Neural progenitor cell (in vitro differentiated cells): ENCODE measurements at places on chromosomes 3 and 15. TPM values are rescaled to one million over a fixed set of nuclear protein-coding genes. Genes with fewer than 3 reads are reported as not detected.

Gene FES
- total RNA-seq, result 11.7 and 14.1 TPM in 2 replicates

Gene CCR9
- not detected in 2 replicates for total RNA-seq

Gene ZNF662
- total RNA-seq, result not detected in 2 replicates

Gene DNAJA4
- total RNA-seq, result 0.12 TPM in 1 of 2 replicates, not detected in the other

Gene ARNT2
- total RNA-seq, result 15.7 and 20.1 TPM in 2 replicates

Gene SEMA3B
- 0.80 and 8.6 TPM in 2 replicates for total RNA-seq

Gene GLDN
- total RNA-seq, result 2.4 and 5.3 TPM in 2 replicates

Gene DNAJC19
- total RNA-seq, result 61.5 and 108 TPM in 2 replicates

Gene SLC2A2
- not detected in 2 replicates for total RNA-seq

Gene NOX5
- total RNA-seq, result not detected in 2 replicates

Gene ABI3BP
- not detected in 2 replicates for total RNA-seq

Gene CELF6
- total RNA-seq, result 0.19 and 0.95 TPM in 2 replicates

Gene ADAMTS9
- total RNA-seq, result 32.1 and 47.7 TPM in 2 replicates

Gene ANKRD63
- total RNA-seq, result not detected in 2 replicates
